ENCODE measurements at places on chromosomes 2 and 18. TPM values are rescaled to one million over a fixed set of nuclear protein-coding genes. Genes with fewer than 3 reads are reported as not detected.

The ITGB6 gene
- 24.2 TPM for total RNA-seq

The RTP5 gene
- total RNA-seq: not detected

The ACADL gene
- total RNA-seq: 0.32 TPM

The ALPG gene
- not detected for total RNA-seq

The KCNE4 gene
- 0.12 TPM for total RNA-seq

The GALM gene
- 2.2 TPM for total RNA-seq

GRCh38 chr2:63399156-63399555, 189.1 kb downstream of the WDPCP start:
- ATAC-seq: no peak

DNA sequence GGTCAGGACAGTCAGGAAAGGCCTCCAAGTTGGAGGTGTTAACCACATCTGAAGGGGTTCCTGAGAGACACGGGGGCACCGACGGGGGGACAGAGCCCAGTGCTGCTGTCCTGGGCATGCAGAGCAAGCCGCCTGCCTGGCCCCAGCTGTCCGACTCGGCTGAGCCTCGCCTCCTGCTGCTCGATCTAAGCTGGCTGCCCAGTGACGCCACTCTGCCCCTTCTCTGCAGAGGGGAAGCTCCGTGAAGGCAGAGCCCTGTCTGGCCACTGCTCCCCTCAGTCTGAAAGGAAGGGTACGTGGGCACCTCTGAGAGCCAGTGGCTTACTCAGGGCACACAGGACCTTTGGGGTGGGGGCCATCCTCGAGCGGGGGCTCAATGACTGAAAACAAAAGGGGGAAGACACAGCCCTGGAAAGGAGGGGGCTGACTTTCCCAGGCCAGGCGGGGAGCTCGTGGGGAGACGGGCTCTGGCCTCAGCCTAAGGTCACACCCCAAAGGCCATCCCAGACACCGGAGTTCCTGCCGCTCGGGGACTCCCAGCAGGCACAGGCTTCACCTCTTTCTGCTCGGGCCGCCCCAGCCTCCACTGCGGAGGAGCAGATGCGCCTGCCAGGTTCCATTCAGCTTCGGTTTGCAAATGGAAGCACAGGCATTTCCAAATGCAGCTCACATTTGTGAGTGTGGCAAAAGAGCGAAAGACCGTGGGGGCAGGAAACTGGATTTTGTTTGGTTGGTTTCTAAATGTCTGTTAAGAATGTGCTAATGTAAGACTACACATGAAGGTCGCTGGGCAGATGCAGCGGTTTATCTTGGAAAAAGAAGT, 136.9 kb downstream of the HDAC4 start:
- no peak for ATAC-seq

DNA sequence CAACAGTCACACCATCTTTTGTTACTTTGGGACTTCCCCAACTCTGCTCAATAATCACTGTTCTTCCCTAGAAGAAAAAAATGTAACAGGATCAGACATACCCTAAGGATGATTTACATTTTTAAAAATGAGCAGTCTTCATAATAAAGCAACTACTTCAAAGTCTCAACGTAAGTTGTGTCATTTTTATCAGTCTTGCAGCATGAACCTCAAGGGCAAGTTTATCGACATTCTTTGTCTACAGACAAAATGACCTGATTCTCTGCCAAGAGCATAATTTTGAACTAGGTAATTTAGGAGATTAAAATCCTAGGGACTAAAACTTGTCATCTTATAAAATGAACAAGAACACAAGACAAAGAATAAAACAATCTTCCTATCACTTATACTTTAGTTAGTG, 2.3 kb downstream of the HSPD1 start:
- no peak for ATAC-seq

DNA sequence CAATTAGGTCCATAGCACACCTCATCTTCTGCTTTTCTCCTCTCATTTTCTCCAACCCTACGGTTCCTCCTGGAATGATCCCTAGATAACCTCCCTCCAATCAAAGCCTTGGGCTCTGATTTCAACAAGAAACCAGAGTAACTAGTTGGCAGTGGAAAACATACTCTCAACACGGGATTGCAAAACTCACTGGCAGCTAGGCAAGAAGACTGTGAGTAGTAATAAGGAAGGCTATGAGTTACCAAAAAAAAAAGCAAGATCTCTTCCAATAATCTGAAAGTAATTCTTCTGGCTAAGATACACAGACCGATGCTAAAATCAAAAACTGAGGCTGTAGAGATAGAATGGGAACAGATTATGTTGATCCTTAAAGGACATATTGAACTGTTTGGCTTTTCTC, 28.4 kb upstream of the CCDC102B start:
- no peak for ATAC-seq

GRCh38 chr18:21272016-21272579, 30.1 kb downstream of the GREB1L start:
- no peak for ATAC-seq

GRCh38 chr2:48885841-48886240, 130.3 kb upstream of the LHCGR start:
- ATAC-seq: no peak

- ATAC-seq: peak; percentile 6
These were observed 6.5 kb upstream of the MTERF4 start for GRCh38 chr2:241108271-241109209.

GRCh38 chr2:65227020-65227455, 593 bp upstream of the ACTR2 start:
- peak; percentile 46 for ATAC-seq

DNA sequence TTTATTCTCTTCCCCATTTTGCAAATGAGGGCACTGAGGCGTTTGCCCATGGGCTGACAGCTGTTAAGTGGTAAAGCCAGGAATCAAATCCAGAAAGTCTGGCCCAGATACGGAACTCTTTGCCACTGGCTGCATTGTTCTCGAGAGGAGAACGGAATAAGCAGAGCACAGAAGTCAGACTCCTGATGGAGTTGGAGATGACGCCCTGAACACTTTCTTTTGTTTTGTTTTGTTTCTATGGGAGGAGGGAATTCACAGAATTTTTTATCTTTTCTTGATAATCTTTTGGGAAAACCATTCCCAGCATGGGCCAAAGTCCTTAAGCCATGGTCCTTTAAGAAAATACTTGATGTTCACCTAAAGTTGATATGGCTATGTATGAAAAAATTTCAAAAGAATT, 322.2 kb downstream of the RDH14 start:
- ATAC-seq: no peak

GRCh38 chr2:96623116-96623515, 15.0 kb downstream of the KANSL3 start:
- ATAC-seq: no peak

Data from esophagus mucosa (tissue), 1 donor.